GM13977 (cell line): ENCODE measurements at places on chromosomes 7 and 10.

DNA sequence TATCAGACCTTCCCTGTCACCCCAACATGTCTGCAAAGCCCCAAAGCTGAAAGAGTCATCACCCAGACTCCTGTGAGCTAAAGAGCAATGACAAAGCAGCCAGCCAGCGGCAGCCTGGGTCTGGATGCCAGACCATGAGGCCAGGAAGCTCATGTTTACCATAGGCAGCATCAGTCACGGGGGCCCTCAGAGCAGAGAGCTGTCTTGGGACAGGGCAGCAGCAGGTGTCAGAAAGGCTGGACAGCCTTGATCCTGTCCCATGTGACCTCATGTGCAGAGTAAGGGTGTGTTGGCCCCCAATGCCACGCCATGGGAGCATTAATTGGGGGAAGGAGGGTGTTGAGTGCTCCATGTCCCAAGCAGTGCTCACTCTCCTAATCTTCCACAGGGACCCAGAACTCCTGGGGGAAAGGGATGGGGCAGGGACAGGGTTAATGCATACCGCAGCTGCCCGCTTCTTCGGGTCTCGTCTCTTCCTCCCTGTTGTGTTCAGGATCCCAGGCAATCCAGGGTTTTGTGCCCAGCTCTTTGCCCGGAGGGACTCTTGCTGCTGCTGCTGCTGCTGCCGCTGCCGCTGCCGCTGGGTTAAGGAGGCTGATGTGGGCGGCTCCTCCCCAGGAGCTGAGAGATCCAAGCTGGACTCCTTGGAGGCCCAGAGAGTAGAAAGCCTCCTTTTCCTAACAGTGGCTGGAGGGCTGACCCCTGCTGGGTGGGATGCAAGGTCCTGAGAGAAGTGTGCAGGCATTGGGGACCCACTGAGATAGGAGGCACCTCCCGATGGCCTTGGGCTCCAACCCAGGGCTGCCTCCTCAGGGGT is 7.1 kb downstream of the CCDC201 start:
- DNase-seq = no peak

DNA sequence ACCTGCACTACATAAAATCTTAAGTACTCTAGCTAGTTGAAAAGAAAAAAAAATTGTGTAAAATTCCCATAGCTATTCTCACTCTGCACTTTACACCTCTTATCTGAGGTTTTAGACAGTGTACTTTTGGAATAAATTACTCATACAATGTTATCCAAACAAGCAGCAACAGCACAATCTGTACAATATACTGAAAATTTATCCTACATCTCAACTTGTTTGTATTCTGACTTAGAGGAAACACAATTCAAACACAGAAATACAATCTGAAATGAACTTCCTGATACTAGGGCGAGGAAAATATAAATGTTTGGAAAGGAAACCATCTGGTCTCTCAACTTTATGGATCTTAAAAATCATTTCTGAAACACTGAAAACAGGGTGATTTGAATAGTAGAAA is 381.7 kb downstream of the THSD7A start:
- DNase-seq = no peak

GRCh38 chr10:60525716-60526585 is 136.3 kb upstream of the ANK3 start:
- DNase-seq = no peak

DNA sequence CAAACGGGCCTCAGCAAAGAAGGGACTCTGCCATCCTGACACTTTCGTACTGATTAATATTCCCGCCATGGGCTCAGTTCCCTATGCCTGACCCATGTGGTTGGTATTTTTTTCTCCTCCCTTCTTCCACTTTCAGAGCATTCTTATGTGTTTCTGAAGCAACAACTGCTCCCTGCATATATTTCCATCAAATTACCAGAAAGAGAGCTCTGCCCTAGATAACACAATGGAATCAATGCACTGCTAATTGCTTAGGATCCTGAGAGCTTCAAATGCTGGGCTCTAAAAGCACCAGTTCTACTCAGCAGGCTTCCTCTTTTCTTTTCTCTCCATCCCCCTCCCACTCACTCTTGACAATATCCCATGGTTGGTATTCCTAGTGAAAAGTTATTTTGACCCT is 5.3 kb downstream of the TECTB start:
- no peak for DNase-seq

- DNase-seq = peak; percentile 67
Observed at GRCh38 chr7:41881331-41882130, 178.6 kb upstream of the INHBA start.

GRCh38 chr7:77684030-77684429 is 12.2 kb upstream of the RSBN1L start:
- no peak for DNase-seq

- DNase-seq = peak; percentile 71
Observed at GRCh38 chr10:99532687-99533495, at the start of gene NKX2-3. Gene NKX2-3 (plus strand): TSS chr10:99532942. CDS start chr10:99533132, 190 bp downstream.

DNA sequence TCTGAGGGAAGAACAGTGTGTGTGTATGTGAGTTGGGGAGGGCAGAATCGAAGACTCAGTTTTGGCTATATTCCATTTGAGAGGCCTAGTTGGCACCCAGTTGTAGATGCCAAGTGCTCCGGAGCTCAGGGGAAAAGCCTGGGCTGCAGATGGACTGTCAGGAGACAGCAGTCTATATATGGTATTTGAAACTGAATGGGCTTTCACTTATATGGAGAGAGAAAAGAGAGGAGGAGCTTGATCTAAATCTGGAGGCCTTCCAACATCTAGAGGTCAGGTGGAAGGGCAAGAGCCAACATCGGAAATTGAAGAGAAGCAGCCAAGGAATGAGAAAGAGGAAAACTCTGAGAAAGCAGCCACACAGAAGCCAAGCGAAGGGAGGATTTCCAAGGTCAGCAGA is 350.8 kb upstream of the BMPER start:
- DNase-seq = no peak

DNA sequence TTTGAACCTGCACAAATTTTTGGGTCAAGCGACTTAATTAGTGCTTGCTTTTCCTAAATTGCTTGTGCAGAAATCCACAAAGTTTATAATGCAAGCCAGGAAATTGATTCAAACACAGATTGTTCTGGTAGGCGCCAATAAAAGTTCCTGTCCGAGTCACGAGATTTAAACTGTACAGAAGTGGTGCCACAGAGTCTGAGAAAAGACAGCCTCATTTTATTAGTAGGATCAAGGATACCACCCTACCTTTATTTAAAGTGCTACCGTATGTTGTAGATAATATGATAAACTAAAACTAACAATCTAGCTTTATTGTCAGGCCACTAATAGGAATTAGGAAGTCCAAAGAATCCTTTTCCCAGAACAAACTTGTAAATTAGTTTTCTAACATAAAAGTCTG is 696.7 kb downstream of the TNS3 start:
- DNase-seq = no peak

DNA sequence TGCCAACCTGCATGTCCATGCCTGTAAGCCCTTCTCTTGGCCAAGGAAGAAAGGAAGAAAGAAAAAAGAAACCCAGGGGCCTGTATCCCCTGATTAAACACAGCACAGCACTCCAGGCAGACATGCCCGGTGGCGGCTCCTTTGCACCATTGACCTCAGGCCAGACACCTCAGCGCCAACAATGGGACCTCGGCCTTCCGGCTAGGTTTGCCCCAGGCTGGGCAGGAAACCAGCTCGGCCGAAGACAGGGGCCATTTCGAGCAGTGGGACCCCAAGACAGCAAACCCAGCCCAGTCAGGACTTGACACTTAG is 2.8 kb downstream of the HOXA10 start:
- DNase-seq = no peak

- no peak for DNase-seq
Observed at GRCh38 chr7:46290374-46291049, 369.4 kb upstream of the IGFBP3 start.

DNA sequence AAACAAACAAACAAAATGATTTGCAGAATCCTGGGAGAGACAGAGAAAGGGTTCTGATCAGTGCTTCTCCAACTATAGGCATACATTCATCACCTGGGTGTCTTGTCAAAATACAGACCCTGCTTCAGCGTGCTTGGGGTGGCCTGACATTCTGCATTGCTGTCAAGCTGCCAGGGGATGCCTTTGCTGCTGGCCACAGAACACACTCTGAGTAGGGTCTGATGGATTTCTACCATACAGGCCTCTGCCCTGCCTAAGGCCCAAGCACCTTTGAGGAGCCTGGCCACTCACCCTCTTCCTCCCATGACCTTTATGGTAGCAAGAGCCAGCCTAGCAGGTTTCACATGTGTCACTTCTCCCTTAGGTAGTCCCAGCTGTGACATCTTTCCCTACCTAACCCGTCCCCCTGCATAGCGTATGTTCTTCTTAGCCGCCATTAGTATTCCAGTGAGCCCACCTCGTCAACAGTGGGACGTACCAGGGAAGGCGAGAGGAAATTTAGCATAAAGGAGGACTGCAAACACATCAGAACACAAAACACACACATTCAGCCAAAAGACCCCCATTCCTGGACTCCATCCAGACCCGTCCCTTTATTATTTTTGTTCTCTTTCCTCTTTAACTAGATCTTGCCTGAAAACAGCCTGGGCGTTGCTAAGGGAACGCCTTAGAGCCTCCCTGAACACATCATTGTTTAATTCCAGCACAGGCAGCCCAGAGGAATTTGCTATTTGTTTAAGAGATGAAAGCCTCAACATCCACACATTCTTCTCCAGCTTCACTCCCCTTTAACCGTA is 43.9 kb upstream of the PODXL start:
- no peak for DNase-seq

DNA sequence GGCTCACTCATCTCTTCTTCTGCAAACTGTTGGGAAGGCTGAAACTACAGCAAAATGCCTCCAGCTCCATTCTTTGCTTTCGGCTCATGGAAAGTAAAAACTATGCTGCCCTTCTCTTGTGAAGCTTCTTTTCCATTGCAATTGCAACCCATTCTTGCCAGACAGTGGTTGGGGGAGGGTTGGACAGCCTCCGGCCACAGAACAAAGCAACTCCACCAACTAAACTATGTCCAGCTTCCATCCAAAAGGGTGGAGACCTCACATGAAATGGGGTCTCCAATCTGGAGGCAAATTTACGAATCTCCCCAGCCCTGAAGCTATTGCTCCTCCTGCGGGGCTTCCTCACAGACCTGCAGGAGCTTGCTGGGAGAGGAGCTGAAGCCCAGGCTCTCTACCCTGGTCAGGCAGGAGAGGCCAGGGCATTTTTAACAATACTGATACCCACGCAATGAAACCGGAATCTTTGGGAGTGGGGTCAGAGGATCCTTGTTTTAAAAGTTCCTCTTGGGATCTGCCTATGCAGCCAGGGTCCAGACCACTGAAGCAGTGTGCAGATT is 549 bp downstream of the GPNMB start:
- DNase-seq = no peak

DNA sequence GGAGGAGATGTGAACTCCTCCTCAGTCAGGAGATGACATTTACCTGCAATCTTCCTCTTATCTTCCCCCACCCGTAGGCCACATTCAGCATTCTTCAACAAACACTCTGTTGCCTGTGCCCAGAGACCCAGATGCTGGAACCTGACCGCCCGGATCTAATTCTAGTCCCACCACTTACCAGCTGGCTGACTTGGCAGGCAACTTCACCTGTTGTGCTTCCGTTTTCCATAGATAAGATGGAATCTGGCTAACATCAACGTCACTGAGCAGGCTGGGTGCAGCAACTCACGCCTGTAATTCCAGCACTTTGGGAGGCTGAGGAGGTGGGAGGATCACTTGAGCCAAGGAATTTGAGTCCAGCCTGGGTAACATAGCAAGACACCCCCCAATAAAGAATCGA is 21.3 kb upstream of the FXYD4 start:
- DNase-seq = no peak

- DNase-seq = no peak
Observed at GRCh38 chr7:2526659-2527504, 7.3 kb downstream of the LFNG start.

- no peak for DNase-seq
Observed at GRCh38 chr7:124420367-124420766, 345.2 kb downstream of the GPR37 start.

DNA sequence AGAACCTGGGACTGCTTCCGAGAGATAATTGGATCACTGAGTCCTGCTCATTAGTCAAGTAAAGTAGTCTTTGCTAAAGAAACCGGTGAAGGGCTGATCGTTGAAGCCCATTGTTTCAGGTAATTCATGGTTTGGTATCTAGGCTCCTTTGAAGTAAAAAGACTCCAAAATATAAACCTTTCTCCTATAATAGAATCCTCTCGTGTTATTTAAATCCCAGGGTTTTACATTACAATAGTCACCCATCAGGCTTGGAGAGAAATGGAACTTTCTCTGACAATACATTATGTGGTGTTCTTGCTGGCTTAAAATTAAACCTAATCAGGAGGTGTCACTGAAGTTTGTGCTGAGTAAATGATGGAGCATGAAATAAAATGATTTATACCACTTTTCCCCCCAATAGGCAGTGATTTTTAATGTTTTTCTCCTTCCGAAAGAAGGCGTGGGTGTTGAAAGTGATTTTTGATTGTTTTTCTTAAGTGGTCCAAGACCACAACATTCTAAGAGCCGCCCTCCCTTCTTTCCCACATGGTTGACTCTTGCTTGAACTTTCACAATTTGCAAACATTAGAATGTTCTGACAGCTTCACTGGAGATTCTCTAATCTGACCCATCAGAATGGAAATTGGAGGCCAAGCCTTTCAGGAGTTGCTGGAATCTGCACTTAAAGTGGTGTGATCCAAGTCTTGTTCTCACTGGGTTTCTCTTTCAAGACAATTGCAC is 44.2 kb downstream of the LRMDA start:
- no peak for DNase-seq

GRCh38 chr7:1531263-1531978 is 919 bp downstream of the MAFK start:
- DNase-seq = no peak

- DNase-seq = no peak
Observed at GRCh38 chr7:69889338-69889975, 291.2 kb downstream of the AUTS2 start.

DNA sequence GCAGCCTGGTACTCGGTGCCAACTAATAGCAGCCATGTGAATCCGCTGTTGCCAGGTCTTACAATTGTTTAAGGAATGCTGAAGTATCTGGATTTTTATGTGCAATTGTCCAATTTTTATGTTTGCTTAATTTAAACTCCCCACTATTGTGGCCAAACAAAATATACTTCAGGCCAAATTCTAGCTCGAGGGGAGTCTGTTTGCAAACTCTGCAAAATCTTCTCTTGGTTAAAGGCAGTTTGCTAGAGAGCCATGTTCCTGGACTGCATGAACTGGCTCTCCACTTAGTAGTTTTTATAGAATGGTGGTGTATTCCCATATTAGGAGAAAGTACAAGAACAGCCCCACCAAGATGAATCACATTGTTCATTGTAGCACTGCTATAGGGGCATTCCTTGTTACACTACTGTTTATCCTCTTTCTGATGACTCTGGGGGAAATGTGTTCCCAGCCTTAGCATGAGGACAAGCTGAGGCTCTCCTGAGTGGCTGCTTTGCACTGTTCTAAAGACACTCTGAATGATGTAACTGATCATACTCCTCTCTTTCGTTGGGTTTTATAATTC is 178.0 kb upstream of the GLI3 start:
- DNase-seq = no peak

DNA sequence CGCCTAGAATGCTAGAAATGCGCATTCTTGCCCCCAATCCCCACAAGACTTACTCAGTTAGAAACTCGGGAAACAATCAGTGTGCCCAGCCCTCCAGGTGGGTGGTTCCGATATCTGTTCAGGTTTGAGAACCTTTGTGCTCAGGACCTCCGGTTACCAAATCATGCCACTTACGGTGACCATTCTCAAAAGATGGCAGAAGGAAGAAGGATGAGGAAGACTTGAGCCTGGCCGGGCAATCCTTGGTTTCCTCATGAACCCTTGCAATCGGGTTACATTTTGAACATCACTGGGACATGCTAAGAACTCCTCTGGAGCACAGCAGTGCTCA is 52.1 kb downstream of the RBM17 start:
- no peak for DNase-seq
